A549 treated with GW870086 at 1 μM for 4 hours (cell line): ENCODE measurements at places on chromosomes 11 and 22. TPM values are rescaled to one million over a fixed set of nuclear protein-coding genes. Genes with fewer than 3 reads are reported as not detected.

The ASPHD2 gene
- 1.1 to 1.2 TPM (median 1.1 TPM) in 5 replicates for total RNA-seq

The MAP6 gene
- total RNA-seq: 1.4 to 2.1 TPM (median 1.7 TPM) in 5 replicates

The CCDC73 gene
- 0.03 TPM in 1 of 5 replicates, not detected in the others for total RNA-seq

The GGTLC2 gene
- not detected in 5 replicates for total RNA-seq

The PAX6 gene
- 0.93 to 1.6 TPM (median 1.3 TPM) in 5 replicates for total RNA-seq

The CATSPER1 gene
- 0.89 to 1.8 TPM (median 1.5 TPM) in 5 replicates for total RNA-seq

The DUSP8 gene
- total RNA-seq: 0.34 to 1.6 TPM (median 0.83 TPM) in 5 replicates

The PAMR1 gene
- total RNA-seq: not detected in 5 replicates

The TSKU gene
- total RNA-seq: 122 to 166 TPM (median 153 TPM) in 5 replicates

The RBMXL2 gene
- total RNA-seq: not detected in 5 replicates

The MMP8 gene
- total RNA-seq: not detected in 5 replicates

The SERPING1 gene
- total RNA-seq: 0.34 to 1.2 TPM (median 0.87 TPM) in 5 replicates

The MMP20 gene
- total RNA-seq: not detected in 5 replicates

The GSC2 gene
- 0.14 to 0.15 TPM in 2 of 5 replicates, not detected in the others for total RNA-seq

The GAS2 gene
- total RNA-seq: 0.27 to 0.98 TPM (median 0.58 TPM) in 5 replicates
